T1000 (cell line): ENCODE measurements at places on chromosomes 4 and X.

GRCh38 chr4:80071604-80072227 lies 1.3 kb downstream of the ANTXR2 start:
- no peak for DNase-seq

DNA sequence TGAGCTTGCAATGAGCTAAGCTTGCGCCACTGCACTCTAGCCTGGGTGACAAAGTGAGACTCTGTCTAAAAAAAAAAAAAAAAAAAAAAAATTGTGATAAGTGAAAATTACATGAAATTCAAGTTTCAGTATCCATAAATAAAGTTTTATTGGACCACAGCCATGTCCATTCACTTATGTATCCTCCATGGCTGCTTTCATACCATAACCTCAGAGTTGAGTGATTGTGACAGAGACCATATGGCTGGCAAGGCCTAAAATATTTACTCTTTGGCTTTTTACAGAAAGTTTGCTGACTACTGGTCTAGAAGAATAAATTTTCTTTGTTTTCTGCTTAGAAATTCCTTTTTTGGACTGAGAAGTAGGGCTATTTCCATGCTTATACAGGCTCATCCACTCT lies 11.8 kb upstream of the SHISA3 start:
- no peak for DNase-seq

- no peak for DNase-seq
These were observed 64.8 kb downstream of the TMEM131L start for GRCh38 chr4:153531000-153531358.

DNA sequence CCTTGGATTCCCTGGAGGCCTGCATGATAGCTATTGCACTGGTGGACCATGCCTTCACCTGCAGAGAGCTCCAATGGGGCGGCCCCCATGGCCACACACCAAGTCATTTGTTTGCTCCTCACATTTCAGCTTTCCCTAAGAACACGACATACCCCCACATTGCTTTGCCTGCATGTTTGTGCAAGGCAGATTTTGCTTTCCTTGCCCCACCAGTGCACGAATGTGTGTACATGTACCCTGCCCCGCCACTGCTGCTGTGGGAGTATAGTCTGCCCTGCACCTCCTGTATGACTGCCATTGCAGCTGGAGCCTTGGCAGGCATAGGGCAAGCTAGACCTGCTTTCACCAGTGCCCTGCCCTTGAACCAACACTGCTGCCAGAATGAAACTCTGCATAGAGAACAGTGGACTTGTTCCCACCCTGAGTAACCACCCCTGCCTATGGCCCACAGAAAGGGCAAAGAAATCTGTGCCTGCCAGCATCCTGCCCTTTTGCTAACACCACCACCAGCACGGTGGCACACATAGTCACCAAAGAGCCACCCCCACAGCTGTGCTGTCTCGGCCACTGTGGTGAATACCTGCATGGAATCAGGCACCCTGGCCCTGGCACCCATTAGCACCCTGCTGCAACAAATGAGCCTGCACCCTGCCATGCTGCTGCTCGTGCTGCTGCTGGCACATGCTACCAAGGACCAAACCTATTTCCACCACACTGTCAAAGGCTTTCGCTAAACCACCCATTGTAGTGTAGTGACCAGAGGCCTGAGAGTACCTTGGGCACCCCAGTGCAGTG lies 661.7 kb upstream of the FAM241A start:
- DNase-seq, result no peak
